Activated T-cell treated with anti-CD3 and anti-CD28 coated beads for 1 hour (primary cell): ENCODE measurements at places on chromosomes 11 and 22.
A peak's percentile ranks its signal among the peaks of the same experiment; 100 is the strongest.

DNA sequence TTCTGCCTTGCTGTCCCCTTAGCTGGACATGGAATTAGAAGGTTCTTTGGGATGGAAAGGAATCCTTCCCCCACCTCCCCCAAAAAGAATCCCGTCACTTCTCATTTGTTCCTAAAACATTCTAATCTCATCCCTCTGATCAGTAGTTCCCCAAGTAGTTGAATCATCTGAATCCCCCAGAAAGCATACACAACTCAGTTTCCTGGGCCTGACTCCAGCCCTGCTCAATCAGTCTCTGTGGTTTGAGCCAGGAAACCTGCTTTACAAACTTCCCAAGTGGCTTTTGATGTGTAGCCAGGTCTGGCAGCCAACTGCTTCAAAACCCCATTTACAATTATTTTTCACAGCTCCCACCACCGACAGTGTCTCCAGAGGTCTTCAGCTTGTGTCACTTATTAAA, 20.2 kb downstream of the C22orf31 start:
- DNase-seq = no peak

DNA sequence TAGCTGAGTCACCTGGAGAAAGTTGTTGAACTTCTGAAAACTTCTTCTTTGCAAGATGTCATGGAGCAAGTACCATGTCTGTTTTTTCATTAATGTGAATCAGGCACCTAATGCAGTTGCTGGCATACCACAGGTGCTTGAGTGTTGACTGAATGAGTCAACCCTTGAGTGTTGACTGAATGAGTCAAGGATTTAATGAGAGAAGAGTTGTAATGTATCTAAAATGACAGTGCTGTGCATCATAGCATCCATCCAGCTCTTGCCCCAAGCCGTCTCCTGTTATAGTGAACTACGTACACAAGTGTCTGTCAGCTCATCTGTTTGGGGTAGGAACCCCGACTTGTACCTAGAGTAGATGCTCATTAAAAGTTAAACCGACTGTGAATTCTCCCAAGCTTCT, 93.1 kb downstream of the CWC15 start:
- DNase-seq = no peak

DNA sequence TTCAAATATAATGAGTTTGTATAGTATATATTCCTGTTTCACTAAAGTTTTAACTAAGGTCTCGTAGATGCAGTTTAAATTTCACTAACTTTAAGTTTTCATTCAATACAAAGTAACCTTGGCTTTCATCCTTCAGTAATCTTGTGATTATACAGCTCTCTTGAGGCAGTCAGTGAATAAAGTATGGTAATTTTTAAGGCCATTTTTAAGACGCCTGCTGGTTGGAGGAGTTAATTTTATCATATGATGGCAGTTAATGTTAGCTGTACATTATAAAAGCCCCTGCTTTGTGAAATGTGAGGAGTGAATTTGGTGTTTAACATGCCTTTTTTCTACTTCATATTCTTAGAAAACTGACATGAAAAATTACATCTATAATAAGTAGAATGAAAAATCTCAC, 163.6 kb downstream of the TMEM135 start:
- no peak for DNase-seq

DNA sequence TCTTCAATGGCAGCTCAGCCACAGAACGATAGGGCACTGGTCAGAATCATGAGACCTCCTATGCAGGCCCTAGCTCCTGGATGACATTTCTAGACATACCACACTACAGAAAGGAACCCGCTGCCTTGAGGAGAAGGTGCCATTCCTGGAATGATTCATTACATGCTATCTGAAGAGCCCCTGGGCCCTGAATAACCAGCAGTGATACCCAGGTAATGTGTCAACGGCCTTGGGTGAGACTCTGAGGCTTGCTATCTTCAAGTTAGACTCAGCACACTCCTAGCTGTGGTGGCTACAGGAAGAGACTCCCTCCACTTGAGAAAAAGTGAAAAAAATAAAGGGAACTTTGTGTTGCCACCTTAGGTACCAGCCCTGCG, 161.2 kb upstream of the GRIA4 start:
- no peak for DNase-seq

DNA sequence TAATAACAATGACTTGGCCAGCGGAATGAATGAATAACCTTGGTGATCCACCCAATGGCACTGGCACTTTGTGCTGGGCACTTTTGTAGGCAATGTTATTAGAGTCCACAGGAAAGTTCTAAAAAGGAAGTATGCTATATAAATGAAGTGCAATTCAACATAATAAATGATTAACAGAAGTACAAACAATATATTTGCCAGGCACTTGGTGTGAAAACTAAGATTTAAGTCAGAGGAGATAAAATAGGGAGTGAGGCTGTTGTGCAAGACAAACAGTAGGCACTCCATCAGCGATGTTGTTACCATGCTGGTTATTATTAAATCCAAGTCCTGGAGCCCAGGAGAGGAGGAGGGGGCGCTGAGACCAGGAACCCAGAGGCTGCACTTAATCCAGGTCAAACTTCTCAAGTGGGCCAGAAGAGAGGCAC, 173.8 kb downstream of the LARGE1 start:
- no peak for DNase-seq

GRCh38 chr22:37177755-37178154, 10.3 kb downstream of the C1QTNF6 start:
- DNase-seq = no peak

DNA sequence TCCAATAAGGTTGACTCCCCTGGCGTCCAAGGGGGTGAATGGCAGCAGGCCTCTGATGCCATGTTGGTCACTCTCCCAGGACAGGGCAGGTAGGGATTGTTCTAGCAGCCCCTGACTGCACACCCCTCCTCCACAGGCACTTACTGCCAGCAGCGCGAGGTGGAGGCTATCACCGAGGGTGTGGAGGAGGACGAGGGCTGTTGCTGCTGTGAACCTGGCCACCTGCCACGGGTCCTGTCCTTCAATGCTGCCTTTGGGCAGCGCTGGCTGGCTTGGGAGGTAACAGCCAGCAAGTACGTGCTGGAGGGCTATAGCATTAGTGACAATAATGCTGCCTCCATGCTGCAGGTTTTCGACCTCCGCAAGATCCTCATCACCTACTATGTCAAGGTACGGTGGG, 7.7 kb upstream of the SIPA1 start:
- no peak for DNase-seq

- DNase-seq = no peak
Observed at GRCh38 chr11:103601225-103601846, 435.1 kb upstream of the DDI1 start.

DNA sequence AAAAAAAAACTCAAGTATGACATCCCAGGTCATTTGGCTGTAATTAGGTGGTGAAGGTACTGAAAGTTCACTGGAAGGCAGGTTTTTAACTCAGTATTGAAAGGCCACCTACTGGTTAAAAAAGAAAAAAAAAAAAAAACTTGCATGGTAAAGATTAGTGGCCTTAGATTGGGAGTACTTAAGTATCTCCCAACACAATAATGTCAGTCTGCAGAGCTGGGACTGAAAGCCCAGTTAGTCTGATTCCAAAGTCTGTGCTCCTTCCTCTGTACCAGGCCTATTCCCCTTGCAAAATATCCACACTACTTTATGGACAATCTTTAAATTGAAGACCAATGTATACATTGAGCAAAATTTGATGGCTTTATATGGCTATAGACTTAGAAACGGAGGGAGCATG, 85.5 kb downstream of the NOX4 start:
- no peak for DNase-seq

DNA sequence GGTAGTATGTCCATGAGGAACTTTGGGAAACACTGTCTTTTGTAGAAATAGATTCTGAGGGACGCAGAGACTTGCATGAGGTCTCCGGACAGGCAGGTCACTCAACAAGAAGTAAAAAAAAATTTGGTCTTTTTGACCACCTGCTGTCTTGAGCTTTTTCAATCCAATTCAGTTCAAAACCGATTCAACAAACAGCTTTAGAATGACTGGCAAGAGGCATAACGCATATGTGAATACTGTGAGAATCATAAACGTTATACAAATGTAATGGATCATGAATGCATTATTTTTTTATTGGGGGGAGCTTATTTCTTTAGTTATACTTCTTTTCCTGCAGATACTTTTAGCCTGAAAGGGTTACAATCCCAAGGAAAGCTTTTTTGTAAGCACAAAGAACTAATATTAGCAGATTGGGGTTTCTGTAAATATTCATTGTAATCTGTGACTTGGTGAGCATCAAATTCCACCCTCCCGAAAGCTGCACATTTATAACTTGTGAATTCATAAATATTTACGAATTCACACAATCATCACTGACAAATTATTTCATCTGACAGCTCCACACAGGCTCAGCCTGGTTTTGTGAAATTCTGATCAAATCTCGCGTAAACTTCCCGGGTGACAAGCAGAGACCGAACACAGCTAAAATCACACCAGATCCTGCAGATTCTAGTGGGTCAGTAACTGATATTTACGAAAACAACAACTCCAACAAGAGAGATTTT, 507.7 kb downstream of the MN1 start:
- no peak for DNase-seq

- no peak for DNase-seq
Observed at GRCh38 chr11:120211522-120212258, 858 bp downstream of the OAF start.

DNA sequence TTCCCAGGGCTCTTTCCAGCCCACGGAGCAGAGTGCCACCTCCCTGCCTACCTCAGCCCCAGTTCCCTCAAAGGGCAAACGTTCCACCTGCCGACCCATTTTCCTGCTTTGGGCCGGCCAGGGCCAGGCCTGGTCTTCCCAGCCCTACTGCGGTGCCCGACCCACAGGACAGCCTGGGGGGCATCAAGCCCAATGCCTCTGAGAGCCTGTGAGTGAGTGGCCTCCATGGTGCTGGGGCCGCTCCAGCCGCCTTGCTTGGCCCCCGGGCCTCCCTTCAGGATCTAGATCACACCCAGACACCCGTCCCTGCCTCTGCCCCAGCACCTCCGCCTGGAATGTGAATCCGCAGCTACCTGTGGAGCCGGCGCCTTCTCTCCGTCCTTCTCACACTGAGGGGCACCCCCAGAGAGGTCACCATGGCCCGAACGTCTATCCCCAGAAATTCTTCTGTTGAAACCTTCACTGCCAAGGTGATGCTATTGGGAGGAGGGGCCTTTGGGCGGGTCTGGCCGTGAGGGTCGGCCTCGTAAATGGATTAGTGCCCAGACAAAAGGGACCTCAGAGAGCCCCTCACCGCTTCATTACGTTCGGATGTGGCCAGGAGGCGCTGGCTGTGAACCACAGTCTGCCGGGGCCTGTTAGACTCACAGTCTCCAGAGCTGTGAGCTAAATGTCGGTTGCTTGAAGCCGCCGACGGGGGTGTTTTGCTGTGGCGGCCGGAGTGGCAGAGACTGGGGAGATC, 36.2 kb upstream of the BRSK2 start:
- no peak for DNase-seq

GRCh38 chr11:12076840-12077534, 33.4 kb upstream of the MICAL2 start:
- no peak for DNase-seq

DNA sequence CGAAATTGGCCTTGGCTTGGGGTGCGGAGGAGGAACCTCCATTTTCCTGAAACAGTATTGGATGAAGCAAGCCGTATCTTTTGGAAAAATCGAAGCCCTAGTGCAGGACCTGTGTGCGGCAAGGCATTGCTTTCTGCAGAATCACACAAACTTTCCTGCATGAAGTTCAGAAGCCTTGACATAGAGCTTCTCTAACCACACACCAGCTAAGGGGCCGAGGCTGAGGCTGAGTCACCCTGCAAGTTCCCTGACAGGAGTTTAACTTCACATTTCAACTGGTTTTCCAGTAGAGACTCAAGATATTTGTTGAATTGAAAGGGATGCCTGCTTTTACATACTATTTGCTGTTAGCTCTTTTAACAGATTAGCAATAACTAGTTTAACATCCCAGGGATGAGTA, 67.8 kb downstream of the TCF20 start:
- DNase-seq = peak; percentile 24

DNA sequence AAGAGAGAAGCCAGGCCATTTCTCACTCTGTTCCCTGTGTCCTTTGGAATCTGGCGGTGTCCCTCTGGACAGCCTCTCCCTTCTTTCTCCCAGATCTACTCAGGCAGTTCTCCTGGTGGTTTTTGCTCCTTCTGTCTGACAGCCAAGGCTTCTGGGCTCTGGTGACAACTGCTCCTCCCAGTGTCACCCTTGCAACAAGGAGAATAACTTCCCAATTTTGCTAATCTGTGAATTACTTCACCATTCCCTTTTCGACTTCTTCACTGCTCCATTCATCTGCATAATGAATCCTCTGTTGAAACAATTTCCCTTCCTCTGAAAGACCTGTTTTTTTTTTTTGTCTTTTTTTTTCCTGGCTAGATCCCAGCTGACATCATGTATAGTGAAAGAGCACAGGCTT, 56.3 kb upstream of the PDE3B start:
- DNase-seq = no peak

DNA sequence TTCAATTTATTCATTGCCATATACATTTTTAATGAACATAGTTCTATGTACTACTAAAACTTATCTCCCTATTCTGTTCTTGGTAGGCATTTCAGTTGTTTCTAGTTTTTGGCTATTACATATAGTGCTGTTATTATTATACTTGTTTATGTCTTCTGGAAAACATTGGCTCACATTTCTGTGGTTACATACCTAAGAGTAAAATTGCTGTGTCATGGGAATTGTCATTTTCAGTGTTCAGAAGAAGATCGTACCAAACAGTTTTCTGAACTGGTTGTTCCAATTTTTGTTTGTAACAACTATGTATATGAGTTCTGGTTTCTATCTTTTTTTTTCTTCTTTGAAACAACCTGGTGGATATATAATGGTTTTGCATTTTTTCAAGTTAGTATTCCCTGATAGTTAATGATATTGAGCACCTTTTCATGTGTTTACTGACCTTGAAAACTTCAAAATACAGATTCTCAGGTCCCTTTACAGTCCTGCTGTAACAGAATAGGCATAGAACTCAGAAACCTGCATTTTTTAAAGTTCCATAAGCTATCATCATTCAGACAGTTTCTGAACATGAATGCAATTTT, 230.7 kb downstream of the JRKL start:
- no peak for DNase-seq

DNA sequence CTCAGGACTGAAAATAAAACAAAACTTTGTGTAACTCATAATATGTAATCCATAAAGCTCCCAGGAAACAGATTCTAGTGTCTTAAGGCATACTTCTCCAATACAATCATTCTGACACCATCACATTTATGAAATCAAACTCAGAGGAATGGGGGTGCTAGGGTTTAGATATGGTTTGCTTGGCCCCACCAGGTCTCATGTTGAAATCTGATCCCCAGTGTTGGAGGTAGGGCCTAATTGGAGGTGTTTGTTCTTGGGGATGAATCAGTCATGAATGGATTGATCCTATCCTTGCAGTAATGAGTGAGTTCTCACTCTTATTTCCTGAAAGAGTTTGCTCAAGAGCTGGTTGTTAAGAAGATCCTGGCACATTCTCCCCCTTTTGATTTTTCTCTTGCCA, 380.9 kb downstream of the ETS1 start:
- DNase-seq = no peak

- DNase-seq = no peak
Observed at GRCh38 chr11:85758480-85759039, 52.4 kb downstream of the SYTL2 start.

DNA sequence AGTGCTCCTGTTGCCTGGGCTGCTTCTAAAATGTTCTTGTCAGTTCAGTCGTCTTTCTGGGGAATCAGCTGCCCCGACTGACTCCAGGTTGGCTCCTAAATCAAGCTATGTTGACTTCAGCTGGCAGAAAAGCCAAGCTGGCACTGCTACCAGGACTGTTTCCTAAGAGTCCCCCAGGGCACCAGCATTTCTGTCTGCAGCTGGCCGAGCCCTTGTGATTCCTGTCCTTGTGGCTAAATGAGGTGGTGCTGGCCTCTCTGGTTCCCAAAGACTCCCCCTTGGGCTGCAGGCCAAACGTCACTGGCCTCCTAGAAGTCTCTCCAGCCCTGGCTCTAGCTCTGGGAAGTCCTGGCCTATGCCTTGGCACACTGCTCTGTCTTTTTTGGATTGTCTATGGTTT, 31.1 kb downstream of the GRAMD1B start:
- no peak for DNase-seq
